ENCODE measurements at places on chromosomes 4 and X.

DNA sequence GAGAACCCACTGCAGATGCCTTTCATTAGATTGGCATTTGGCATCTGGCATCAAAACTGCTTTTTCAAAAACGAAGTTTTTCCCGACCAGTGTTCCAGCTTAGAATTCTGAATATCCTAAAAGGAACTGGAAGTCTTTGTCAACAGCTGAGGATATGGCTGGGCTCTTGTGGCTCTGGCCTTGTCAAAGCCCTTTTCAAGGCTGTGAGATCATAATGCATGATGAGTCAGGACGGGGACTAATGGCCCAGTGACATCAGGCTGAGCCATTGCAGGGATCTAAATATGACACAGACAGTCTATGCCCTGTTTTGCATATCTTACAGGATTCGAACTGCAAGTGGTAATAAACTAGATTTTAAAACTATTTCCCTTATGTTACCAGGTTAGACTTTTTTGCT, 306.4 kb downstream of the PTTG2 start:
- DNase-seq = no peak

DNA sequence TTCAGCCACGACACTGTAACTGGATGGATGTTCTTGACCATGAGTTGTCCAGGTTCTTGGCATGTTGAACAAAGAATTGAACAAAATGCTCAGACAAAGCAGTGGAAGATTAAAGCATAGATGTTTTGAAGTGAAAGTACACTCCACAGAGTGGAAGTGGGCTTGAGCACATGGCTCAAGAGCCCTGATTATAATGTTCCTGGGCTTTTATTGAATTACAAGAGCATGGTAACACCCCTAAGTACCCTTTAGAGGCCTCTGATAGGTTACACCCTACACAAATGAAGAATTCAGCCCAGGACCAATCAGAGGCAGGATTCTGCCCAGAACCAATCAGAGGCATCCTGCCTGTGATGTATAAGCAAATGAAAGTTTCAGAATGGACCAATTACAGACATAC, 33.5 kb downstream of the SLC10A6 start:
- DNase-seq = no peak

GRCh38 chrX:133992882-133993281, 7.5 kb upstream of the GPC3 start:
- DNase-seq = no peak

GRCh38 chrX:30874851-30875250, 14.2 kb downstream of the TAB3 start:
- no peak for DNase-seq
